ENCODE measurements at places on chromosomes 11 and 22. TPM values are rescaled to one million over a fixed set of nuclear protein-coding genes. Genes with fewer than 3 reads are reported as not detected.

Gene JAML
- 3.7 TPM for total RNA-seq

Gene OR5B17
- not detected for total RNA-seq

DNA sequence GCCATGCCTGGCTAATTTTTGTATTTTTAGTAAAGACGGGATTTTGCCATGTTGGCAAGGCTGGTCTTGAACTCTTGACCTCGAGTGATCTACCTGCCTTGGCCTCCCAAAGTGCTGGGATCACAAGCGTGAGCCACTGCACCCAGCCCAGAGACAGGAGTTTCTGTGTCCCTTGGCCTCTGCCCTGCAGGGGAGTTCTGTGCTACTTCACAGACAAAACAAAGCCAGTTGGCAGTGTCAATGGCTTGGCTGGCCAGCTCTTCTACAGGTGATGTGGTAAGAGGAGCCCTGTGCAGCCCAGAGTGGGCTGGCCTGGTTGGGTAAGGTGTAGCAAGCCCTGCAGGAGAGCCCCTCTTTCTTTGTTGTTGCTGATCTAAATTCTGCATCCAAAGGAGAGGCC lies 60.5 kb upstream of the SHISAL1 start:
- H3K4me1 ChIP-seq = no peaks in the 10 kb centered on the region
- no peak overlapping the region for H3K4me3 ChIP-seq
- DNase-seq = no peak

DNA sequence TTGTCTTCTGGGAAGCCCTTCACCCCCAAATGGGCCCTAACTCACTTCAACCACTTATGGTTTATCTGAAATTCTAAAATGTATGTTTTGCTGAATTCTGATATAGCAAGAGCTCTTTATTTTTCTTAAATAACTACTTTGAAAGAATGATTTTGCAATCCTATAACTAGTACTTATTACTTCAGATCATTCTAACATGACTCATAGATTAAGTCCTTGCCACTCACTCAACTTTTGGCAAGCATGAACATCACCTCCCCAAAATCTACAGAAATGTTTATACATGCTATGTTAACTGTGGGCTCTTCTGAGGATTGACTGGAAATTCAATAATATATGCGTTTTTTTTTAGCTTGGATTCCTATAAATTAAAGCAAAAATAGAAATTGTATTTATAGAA lies 367.4 kb upstream of the FAT3 start:
- DNase-seq = no peak
- H3K36me3 ChIP-seq = no peaks in the 10 kb centered on the region
- no peaks in the 10 kb centered on the region for H3K27me3 ChIP-seq
- no peak overlapping the region for H3K4me3 ChIP-seq

GRCh38 chr22:46528121-46528610 lies 9.3 kb downstream of the CELSR1 start:
- H3K4me3 ChIP-seq = no peak overlapping the region
- H3K36me3 ChIP-seq = no peaks in the 10 kb centered on the region

GRCh38 chr22:42317008-42317407 lies 46.6 kb upstream of the TCF20 start:
- no peaks in the 10 kb centered on the region for H3K36me3 ChIP-seq
- H3K27me3 ChIP-seq = no peaks in the 10 kb centered on the region
- no peak for DNase-seq
- H3K27ac ChIP-seq = no peak overlapping the region

- H3K4me1 ChIP-seq = peaks cover 14% of the 10 kb centered on the region
- H3K27me3 ChIP-seq = no peaks in the 10 kb centered on the region
- DNase-seq = no peak
- H3K36me3 ChIP-seq = no peaks in the 10 kb centered on the region
- no peak overlapping the region for H3K4me3 ChIP-seq
Observed at GRCh38 chr22:46551996-46552395, 14.6 kb upstream of the CELSR1 start.

DNA sequence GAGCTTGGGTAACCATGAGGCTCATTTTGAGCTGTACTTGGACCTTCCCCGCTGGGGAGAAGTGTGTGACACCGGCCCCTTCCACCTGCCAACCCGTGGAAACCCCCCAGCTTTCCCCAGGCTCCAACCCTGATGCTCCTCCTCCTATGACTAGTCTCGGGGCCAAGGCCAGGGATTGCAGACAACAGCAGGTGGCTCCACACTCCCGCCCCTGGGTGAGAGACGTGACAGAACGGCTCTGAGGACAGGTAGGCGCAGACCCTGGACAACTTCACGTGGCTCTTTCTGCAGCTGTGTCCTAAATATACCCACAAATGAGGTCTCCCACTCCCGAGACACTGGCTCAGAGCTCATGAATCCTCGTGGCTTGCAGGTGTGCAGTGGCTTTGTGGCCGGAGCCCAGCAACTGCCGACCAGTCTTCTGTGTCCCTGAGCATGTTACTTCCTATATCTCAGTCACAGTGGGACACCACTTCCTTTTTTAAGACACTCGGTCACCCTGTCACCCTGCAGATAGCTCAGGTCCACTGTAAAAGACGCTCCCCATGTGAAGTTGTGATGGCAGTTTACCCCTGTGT lies 55.2 kb downstream of the NECTIN1 start:
- no peak overlapping the region for H3K4me3 ChIP-seq
- no peak for DNase-seq
- no peak overlapping the region for H3K27ac ChIP-seq
- peaks cover 10% of the 10 kb centered on the region for H3K4me1 ChIP-seq

GRCh38 chr11:105046898-105047579 lies 1.9 kb upstream of the CARD16 start:
- H3K27me3 ChIP-seq = no peaks in the 10 kb centered on the region
- no peaks in the 10 kb centered on the region for H3K36me3 ChIP-seq
- no peak for DNase-seq
- peak overlapping the region; percentile 16 for H3K4me3 ChIP-seq
- peak overlapping the region; percentile 2 for H3K27ac ChIP-seq

GRCh38 chr22:33012833-33013450 lies 45.2 kb downstream of the SYN3 start:
- H3K27me3 ChIP-seq = no peaks in the 10 kb centered on the region
- H3K27ac ChIP-seq = no peak overlapping the region
- no peak overlapping the region for H3K4me3 ChIP-seq
- no peaks in the 10 kb centered on the region for H3K4me1 ChIP-seq
- H3K36me3 ChIP-seq = no peaks in the 10 kb centered on the region
- DNase-seq = no peak

DNA sequence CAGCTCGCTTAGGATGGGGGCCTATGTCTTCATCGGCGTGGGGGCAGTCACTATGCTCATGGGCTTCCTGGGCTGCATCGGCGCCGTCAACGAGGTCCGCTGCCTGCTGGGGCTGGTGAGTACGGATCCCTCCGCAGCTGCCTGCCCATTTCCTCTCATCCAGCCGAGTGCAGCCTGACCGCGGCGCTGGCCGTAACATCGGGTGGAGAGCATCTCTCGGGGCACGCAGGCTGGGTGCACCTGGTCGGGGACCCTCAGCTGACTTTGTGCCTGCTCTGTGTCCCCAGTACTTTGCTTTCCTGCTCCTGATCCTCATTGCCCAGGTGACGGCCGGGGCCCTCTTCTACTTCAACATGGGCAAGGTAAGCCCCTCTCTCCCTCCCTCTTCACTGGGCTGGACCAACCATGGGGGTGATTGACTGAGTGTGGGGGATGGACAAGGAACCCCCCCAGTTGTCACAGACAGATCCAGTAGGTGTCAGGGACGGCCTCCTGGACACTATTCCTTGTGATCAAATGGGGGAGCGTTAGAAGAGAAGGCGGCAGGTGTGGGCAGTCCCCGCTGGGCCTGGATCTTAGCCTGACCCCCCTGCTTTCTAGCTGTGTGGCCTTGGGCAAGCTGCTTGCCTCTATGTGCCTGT lies 39.7 kb downstream of the CD82 start:
- no peak for DNase-seq
- H3K36me3 ChIP-seq = no peaks in the 10 kb centered on the region
- H3K4me1 ChIP-seq = peaks cover 59% of the 10 kb centered on the region
- H3K27me3 ChIP-seq = no peaks in the 10 kb centered on the region
- H3K27ac ChIP-seq = peak overlapping the region; percentile 54

DNA sequence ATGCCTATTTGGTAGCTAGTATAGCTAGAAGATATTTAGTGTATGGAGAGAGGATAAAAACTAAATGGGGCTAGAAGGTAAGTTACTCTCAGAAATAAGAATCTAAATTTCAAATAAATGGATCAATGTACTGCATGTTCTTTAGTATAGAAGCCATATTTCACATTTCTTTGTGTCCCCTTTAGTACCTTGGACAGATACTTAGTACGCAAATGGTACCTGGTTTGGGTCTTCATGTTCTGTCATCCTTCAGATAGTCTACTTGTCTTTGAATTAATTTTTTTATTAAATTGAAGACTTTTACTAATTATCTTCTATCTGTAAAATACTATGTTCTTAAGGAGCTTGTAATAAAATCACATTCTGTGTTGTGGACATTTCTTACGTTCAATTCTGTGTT lies 26.3 kb upstream of the RBMXL2 start:
- H3K36me3 ChIP-seq = no peaks in the 10 kb centered on the region
- H3K27me3 ChIP-seq = no peaks in the 10 kb centered on the region
- H3K4me3 ChIP-seq = no peak overlapping the region
- DNase-seq = no peak

Measured in thoracic aorta (tissue), 2 donors.